ENCODE measurements at places on chromosomes 3 and 15. TPM values are rescaled to one million over a fixed set of nuclear protein-coding genes. Genes with fewer than 3 reads are reported as not detected.

IGSF11 gene
- 4.8 TPM for total RNA-seq

GOLGA8N gene
- 16.7 TPM for total RNA-seq

P3H2 gene
- 73.9 TPM for total RNA-seq

SETMAR gene
- 18.6 TPM for total RNA-seq

All from metanephros (tissue), 2 donors.